NCI-H2081 (cell line): ENCODE measurements at places on chromosomes 12 and 14.

GRCh38 chr12:82673698-82674097 is 13.0 kb upstream of the TMTC2 start:
- no peak for DNase-seq

GRCh38 chr12:41286426-41286825 is 98.3 kb downstream of the PDZRN4 start:
- peak; percentile 82 for DNase-seq

- DNase-seq = no peak
These were observed 31.7 kb upstream of the MMP19 start for GRCh38 chr12:55874443-55874842.

GRCh38 chr12:54126696-54127537 is 61.9 kb downstream of the SMUG1 start:
- no peak for DNase-seq

DNA sequence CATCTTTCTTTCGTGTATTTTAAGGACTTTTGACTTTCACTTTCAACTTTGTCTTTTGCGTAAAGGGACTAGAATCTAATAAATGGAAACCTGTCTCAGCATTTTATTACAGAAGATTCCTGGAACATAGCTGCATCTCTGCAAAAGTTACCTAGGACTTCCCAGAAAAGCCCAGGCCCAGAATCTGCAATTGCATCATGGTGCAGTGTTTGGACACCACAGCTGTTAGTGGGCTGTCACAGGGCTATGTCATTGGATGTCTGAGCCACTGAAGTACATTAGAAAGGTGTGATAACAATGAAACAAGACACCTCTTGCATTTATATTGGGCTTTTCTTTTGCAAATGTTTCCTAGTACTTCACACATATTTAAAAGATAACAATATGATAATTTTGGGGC is 199.9 kb upstream of the IGF1 start:
- DNase-seq = no peak

GRCh38 chr12:62848418-62848817 is 86.5 kb downstream of the PPM1H start:
- no peak for DNase-seq

DNA sequence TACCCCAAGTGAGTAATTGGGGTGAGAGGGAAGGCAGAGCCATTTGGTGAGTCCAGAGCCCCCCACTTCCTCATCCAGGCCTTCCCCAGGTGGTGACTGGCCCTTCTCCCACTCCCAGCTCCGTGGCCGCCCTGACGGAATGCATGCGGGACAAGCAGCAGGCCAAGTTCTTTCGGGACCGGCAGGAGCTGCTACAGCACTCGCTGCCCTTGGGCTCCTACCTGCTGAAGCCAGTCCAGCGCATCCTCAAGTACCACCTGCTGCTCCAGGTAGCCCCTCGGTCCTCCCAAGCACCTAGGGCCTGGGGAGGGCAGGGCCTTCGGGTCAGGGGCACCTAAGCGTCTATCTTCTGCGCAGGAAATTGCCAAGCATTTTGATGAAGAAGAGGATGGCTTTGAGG is 26.5 kb downstream of the PLEKHG3 start:
- DNase-seq = no peak

DNA sequence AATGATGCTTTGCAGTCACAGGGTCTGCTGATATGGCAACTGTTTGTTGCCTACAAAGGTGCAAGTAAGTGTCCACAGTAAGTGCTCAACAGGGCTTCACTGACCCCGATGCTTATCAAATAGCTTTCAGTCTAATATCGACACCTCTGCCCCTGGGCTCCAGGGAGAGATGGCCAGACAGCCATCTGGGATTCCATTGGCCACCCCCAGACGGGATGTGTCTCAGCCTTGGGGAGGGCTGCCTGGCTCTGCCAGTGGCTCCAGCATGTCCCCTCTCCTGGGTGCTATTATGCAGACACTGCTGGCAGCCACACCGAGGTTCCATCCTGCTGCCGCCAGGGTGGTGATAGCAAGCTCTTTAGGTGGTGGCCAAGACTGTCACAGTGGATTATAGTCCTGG is 57.4 kb downstream of the DGLUCY start:
- no peak for DNase-seq

DNA sequence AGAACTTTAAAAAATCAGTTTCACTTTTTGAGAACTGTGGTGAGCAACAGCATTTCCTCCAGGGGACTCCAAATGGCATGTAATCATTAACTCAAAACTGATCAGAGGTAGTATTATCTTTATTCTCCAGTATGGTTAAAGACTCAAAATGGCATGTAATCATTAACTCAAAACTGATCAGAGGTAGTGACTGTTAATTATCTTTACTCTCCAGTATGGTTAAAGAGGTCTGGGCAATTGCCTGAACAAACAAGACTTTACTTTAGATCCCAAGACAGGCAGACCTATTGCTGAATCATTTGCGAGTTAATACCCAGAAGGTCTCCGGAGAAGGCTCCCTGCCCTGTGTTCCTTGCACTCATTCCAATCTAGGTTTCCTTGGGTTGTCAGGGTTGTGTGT is 6.6 kb upstream of the ACADS start:
- DNase-seq = no peak

DNA sequence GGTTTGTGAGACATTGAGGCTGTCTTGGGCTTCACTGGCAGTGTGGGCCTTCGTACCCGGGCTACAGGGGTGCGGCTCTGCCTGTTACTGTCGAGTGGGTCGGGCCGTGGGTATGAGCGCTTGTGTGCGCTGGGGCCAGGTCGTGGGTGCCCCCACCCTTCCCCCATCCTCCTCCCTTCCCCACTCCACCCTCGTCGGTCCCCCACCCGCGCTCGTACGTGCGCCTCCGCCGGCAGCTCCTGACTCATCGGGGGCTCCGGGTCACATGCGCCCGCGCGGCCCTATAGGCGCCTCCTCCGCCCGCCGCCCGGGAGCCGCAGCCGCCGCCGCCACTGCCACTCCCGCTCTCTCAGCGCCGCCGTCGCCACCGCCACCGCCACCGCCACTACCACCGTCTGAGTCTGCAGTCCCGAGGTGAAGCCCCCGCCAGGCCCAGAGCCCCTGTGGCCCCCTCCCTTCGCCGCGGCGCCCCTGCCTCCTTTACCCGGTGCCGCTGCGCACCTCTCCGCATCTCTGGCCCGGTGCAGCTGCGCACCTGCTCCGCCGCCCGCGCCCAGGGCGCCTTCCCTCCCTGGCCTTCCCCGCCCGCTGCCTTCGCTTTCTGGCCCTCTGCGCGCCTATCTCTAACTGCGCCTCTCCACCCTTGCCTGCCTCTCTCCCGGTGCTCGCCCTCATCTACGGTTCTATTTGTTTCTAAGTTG is at the start of gene ENO2:
Gene ENO2, plus strand, starts transcription at position 335 of the 701 bp plus-strand sequence. CDS start 1,253 bp downstream, outside the sequence.
- DNase-seq = peak; percentile 56

GRCh38 chr14:48814562-48814961 is 771.6 kb downstream of the RPS29 start:
- DNase-seq = no peak

GRCh38 chr12:45634273-45634917 is 95.1 kb upstream of the ARID2 start:
- DNase-seq = no peak

GRCh38 chr12:124170760-124171159 is 124.1 kb upstream of the RFLNA start:
- no peak for DNase-seq

GRCh38 chr12:2642176-2642892 is 152.4 kb upstream of the FKBP4 start:
- no peak for DNase-seq
